ENCODE measurements at places on chromosomes 5 and 9.

DNA sequence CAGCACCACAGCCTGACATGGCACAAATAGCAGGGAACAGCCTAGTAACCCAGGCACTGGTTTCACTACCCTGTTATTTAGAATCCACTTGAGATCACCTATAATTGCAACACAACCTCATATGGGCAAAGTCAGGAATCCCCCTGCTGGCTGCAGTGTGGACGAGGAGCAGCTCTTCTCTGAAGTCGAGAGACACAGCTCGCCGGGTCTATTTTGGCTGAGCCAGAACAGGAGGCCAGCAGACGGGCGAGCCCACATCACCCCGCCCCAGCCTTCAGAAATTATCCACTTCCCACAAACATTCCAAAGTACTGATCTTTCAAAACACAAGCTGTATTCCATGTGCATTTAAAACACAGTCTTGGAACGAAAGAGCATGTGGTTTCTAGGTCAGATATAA lies 179.0 kb downstream of the ROR2 start:
- no peak for DNase-seq

- no peak for DNase-seq
These were observed 110.0 kb upstream of the DHFR start for GRCh38 chr5:80764786-80765185.

DNA sequence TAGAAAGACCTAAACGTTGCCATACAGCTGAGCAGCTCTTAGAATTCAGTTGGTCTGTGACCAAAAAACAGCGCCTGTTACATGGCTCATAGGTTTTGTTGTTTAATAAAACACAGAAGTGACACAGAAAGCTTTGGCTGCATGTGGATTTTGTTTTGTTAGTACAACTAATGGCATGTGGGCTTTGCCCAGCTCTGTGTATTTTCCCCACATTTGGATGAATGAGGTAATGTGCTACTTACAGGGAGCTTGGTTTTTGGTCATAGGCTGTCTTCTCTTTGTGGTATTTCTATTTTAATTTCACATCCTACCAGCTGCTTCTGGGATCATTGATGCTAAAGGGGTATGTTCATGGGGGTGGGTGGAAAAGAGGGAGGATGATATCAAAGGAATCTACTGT lies 37.0 kb upstream of the POU4F3 start:
- no peak for DNase-seq

GRCh38 chr9:90142580-90142979 lies 500.0 kb downstream of the DIRAS2 start:
- peak; percentile 13 for DNase-seq

- DNase-seq: no peak
These were observed 481.6 kb downstream of the SPATA31A7 start for GRCh38 chr9:61671276-61671973.

- DNase-seq: peak; percentile 21
These were observed 19.3 kb upstream of the SMIM32 start for GRCh38 chr5:136212252-136212721.

GRCh38 chr9:123376218-123377071 lies 20.4 kb downstream of the CRB2 start:
- no peak for DNase-seq

- no peak for DNase-seq
These were observed 47.7 kb upstream of the RASGRF2 start for GRCh38 chr5:80912479-80912878.

GRCh38 chr5:53298841-53299240 lies 181.6 kb upstream of the FST start:
- no peak for DNase-seq

GRCh38 chr9:95360866-95361265 lies 43.4 kb upstream of the FANCC start:
- no peak for DNase-seq

Data from T-helper 2 cell (primary cell).